ENCODE measurements at places on chromosomes 16 and 17.

- DNase-seq: no peak
Observed at GRCh38 chr16:47612711-47613110, 151.6 kb downstream of the PHKB start.

DNA sequence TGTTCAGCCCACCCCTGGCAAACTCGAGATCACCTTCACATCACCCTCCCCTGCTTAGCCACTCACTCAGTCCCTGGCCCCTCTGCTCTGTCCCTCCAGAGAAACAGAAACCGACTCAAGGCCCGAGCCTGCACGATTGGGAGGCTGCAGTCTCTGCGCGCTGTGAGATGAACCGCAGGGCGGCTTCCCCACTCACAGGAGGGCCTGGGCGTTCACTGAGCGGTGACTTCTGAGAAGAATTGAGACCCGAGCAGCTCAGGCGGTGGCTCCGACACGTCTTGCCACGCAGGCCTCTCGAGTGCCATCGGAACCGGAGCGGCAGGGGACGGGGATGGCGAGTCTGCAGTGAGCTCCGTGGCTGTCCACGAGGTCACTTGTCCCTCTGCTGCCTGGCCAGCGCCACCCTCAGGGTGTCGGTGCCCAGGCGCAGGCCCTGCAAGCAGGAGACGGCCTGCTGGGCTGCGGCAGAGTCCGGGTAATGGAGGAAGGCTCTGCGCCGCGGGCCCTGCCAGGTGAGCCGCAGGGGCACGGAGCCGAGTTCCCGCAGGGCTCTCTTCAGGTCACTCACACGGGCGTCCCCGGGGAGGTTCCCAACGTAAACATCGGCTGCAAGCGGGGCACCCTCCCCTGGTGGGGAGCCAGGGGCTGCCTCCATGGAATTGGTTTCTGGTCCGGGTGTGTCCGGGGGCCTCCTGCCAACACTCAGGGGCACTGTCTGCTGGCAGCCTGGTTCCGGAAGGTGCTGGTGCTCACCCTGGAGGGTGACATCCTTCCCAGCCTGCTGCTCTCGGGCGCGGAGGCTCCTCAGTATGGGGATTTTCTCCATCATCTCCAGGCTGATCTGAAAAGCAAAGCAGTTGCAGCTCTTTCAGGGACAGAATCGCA, 21.6 kb downstream of the FOXF1 start:
- no peak for DNase-seq

DNA sequence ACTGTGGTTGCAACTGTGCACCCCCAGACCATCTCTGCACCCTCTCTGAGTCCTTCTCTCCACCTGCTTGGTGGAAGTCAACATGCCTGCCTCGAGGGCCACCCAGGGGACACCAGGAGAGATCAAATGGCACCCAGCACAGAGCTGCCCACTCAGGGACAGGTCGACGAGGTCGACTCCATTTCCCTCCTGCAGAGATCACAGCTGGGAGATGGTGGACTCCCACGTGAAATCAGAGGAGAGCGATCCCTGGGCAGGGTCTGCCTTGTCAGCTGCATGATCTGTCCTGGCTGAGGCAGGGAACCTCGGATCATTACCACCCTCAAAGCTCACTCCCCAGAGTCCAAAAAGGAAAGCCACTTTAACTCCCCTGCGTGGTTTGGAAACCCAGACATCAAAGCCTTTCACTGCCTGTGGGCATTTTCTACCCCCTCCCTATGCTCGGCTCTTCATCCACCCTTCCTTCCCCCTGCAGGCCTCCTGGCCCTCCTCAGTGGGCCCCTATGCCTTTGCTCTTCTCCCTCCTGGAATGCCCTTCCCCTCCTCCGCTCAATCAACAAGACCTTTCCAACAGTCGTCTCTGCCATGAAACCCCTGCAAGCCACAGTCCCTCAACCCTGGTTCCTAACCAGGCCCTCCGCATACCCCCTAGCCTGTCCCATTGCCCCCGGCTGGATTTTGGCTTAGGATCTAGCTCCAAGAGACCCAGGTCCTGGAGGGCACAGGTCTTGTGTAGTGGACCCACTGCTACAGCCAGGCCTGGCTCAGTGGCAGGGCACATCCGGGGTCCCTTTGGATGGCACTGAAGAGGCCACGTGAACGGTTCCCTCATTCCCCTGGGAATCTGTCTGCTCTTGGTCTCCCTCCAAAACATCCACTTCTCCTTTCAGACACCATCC, 103.8 kb upstream of the RPL38 start:
- no peak for DNase-seq

DNA sequence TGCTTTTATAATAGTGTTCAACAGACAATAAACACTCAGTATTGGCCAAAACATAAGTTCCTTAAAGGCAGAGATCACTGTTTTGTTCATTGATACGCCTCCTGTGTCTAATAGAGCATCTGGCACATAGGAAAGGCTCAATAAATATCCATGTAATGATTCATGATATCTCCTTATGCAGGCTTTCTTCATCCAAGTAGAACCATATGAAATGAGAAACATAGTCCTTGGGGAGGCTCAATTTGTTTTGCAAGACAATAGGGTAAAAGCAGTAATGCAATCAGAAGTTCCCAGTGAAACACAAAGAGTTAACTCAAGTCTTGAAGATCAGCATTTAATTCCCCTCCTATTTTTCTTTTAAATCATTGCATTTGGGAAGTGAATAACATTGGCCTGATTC, 16.4 kb downstream of the CDH8 start:
- no peak for DNase-seq

DNA sequence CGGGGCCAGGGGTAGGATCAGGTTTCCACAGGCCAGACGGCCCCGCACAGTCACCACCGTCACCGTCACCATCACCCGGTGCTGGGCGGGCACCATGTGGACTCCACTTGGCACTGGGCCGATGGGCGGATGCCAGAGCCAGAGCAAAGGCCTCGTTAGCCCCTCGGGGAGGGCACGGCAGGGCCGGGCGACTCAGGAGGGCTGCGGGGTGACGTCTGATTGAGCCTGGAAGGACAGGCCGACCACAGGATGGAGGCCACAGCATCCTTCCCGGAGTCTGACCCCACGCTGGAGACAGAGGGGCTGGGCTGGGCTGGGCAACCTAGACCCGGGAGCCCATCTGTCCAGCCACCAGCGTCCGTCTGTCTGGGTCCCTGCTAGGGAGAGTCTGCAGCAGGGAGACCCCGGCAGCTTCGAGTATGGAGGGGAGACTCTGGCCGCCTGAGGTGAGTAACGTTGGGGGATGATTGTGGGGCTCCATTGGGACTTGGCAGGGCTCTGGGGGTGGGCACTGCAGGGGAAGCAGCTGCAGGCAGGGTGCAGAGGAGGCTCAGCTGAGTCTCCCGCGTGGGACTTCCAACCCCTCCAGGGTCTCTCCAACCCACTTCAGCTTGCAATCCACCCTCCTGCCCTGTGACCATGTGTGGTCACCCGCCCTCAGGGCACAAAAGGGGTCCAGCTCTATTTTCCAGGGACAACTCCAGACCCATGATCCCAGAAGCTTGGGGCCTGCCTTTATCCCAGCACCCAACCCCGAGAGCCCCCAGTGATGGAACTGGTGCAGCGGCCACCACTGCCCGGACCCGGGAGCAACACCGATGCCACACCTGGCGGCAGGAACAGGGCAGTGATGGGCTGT, 22.6 kb downstream of the SLC25A10 start:
- DNase-seq: no peak

Data from T-helper 2 cell (primary cell).